ENCODE measurements at places on chromosomes 11 and 22.

- DNase-seq, result no peak
These were observed 28.3 kb upstream of the WNT11 start for GRCh38 chr11:76234416-76235232.

DNA sequence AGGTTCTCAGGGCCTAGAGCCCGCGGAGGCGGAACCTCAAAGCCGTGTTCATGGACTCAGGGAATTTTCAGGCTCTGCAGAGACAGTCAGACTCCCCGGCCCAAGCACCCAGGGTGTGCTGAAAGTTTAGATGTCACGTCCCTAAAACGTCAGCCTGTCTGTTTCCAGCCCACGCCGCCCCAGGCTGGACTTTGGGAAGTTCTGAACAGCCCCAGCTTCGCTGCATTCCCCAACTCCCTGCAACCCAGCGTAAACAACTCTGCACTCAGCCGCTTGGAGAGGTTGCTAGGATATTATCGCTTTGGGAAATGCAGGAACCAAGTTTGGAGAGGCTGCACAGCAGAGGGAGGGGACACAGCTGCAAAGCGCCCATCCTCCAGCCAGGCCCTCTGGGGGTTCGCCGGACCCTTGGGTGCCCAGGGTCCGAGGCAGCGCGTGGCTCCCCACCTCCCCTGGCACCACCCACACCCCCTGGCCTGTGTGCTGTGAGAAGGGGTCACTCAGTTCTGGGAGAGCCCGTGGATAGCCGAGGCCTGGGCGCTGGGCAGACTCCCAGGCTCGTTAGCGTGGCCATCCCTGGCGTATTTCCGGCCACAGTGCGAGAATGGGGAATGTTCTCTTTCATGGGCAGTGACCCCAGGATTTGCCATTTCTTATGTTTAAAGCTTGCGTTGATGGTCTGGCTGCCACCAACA, 120.5 kb upstream of the FGF3 start:
- no peak for DNase-seq

- peak; percentile 53 for DNase-seq
These were observed 6.0 kb upstream of the ACR start for GRCh38 chr22:50731811-50732624.

GRCh38 chr11:93526346-93526633, 16.9 kb downstream of the SMCO4 start:
- DNase-seq, result no peak

DNA sequence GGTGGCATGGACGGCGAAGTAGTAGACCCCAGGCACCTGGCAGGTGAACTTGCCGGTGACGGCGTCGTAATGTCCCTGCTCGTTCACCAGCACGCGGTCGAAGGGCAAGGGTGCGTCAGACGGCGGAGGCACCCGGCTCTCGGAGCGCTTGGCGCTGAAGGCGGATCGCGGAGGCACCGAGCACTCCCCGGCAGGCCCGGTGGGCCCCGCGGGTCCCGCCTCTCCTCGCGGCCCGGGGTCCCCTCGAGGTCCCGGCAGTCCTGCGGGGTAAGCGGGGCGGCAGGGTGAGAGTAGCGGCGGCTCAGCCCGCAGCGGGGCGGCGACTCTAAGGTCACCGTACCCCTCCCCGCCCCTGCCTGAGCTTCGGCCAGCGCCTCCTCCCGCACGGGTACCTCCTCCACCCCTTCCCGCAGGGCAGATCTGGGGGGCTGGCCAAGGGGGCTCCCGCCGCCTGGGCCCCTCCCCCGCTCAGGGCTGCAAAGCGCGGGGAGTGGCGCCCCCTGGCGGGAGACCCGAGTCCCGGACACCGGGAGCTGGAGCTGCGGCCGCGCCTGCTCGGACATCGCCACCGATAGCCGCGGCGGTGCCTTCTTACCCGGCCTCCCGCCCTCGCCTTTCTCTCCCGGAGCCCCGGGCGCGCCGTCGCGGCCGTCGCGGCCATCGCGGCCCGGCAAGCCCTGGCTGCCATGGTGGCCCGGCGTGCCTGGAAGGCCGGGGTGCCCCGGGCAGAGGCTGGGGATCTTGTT, 921 bp downstream of the C1QTNF5 start:
- DNase-seq, result peak; percentile 40

- no peak for DNase-seq
These were observed 86.5 kb downstream of the TRPC6 start for GRCh38 chr11:101497291-101497690.

GRCh38 chr22:42437488-42438292, 5.5 kb upstream of the NFAM1 start:
- peak; percentile 74 for DNase-seq

DNA sequence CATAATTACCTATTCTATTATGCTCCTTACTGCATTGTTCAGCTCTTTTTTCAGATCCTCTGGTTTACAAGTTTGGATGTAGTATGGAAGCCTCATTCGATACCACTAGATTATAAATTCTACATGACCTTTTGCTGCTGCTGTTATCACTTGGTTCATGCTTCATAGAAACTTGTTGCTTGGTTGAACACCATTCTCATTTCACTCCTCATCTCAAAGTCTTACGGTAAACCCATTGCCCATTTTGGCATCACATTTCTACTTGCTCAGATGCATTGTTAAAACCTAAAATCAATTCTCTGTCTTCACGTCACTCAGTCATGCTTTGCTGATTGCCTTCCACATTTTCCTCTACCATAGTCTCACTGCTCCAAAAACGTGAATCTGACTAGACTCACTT, 155.5 kb upstream of the DDI1 start:
- DNase-seq, result no peak

GRCh38 chr11:108680271-108680670, 15.4 kb downstream of the DDX10 start:
- DNase-seq, result no peak

GRCh38 chr11:27216270-27217149, 146.5 kb downstream of the CCDC34 start:
- peak; percentile 51 for DNase-seq

GRCh38 chr11:111298413-111299100, at the start of gene POU2AF3:
Gene POU2AF3 (plus strand): TSS chr11:111298546. CDS start chr11:111298582, 36 bp downstream.
- DNase-seq, result no peak

DNA sequence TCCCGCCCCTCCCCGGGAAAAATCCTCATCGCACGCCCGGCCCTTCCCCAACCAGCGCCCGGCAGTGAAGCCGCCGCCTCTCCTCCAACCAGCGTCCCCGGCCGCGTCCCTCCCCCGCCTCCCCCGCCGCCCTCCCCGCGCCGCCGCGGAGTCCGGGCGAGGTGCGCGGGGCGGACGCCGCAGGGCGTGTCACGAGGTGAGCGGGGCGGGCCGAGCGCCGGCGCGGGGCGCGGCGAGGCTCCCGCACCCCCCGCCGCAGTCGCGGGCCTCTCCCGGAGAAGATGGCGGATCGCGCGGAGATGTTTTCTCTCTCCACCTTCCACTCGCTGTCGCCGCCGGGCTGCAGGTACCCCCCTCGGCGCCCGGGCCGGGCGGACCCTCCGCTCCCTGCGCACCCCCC, at the start of gene MAPK8IP2:
Gene MAPK8IP2, plus strand, starts transcription at position 256 of the 400 bp plus-strand sequence. Its CDS starts 26 bp downstream, at position 282.
- DNase-seq, result peak; percentile 63

DNA sequence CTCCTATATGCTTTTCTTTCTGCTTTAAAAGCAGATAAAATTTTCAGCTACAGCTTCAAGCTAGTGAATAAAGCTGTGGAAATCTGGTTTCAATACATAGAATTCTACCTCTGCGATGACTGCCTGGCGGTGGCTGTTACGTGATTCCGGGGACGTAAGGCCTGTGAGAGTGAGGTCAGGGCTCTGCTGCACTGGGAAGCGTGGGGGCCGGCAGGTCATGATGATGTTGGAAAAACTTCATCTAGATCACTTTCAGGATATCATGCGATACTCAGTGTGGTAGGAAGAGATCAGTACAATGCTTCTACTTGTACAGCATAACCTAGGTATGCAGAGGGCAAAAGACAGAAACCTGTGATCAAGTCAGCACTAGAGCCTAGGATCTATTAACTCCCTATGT, 546.8 kb upstream of the B3GAT1 start:
- no peak for DNase-seq

DNA sequence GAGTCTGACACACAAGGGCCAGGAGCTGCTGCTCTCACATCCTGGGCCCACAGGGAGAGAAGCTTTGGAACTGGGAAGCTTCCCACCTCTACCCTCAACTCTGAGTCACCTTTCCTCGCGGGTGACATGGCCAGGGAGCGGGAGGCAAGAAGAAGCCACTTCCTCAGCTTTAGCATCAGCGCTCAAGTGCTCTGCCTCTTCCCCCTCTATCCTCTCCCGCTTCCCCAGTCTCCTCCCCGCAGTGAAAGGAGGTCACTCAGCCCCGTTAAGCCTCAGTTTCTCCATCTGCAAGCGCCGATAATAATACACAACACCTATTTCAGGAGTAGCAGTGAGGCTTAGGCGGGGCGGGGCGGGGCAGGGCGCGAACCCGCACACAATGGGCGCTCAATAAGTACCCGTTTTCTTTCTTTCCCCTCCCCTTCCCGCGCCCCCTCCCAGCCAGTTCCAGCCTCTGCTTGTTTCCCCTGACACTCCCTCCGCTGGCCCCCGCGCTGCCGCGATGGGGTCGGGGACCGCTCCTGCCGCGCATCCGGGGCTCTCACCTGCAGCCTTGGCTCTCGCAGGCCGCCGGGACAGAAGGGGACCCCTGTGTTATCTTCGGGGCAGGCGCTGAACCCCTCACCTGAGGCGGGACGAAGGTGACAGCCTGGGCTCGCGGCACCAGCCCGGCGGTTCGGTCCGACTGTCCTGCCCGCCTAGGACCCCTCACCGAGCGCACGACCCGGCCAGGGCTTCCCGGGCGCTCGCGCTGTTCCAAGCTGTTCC, 892 bp downstream of the GDPD5 start:
- no peak for DNase-seq

- DNase-seq, result peak; percentile 65
These were observed 10.7 kb upstream of the CTSF start for GRCh38 chr11:66579017-66579606.

DNA sequence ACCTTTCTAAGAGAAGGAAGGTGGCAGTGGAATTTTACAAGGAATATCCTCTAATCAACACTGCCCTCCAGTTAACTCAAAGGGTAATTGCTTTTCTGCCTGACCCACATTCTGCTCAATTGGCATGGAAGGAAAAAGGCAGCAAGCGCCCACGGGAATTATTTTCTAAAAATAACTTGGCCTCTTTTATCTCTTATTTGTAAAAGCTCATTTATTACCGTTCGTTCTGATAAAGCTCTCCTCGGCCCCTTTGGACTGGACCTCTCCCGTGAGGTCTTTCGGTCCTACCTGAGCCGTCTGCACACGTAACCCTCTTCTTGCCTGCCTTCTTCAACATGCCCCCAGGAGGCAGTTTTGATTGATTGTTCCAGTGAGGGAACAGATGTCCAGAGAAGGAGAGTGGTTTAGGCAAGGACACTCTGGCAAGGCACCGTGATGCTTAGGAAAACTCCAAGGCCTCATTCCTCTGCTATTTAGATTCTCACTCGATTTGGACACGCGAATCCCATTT, 53.2 kb upstream of the CRTAM start:
- no peak for DNase-seq

DNA sequence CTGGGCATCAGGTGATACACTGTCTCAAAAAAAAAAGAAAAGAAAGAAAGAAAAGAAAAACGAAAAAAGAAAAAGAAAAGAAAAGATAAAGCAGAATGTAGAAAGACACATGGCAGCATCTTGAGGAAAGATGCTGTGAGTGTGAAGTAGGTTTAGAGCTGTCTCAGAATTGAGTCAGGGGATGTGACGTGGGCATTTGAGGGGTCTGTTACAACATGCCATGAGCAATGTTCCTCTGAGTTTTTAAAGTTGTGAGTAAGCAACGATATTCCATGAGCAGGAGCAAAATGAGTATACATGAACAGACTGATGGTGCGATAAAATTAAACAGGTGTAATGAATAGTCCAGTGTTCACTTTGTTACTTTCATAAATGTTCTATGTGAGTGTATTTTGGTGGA, 11.3 kb upstream of the QSER1 start:
- DNase-seq, result no peak

GRCh38 chr11:113615773-113616172, 90.3 kb downstream of the TMPRSS5 start:
- DNase-seq, result no peak

GRCh38 chr22:44185237-44186120, 4.8 kb downstream of the PARVG start:
- no peak for DNase-seq

- DNase-seq, result no peak
These were observed 453.1 kb downstream of the SOX6 start for GRCh38 chr11:15903246-15903645.

DNA sequence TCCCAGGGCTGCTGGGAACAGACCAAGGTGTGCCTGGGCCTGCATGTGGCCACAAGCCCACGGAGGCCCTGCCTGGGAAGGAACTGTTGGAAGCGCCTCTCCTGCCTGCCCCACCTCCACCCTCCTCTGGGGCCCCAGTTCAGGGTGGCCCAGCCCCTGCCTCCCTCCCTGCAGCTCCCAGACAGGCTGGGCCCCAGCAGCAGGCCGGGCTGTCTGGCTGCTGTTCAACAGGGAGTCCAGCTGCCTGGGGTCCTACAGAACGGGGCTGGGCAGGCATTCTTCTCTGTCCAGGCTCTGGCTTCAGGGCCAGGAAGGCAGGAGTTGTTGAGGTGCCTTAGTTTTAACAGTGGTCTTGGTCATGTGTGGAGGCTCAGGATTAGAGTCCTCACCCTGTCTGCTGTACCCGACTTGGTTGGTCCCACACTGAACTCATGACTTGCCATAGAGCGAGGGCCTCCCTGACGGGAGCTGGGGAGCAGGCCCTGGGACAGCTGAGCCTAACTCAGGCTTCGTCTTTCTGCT, 11.8 kb downstream of the PRDM11 start:
- no peak for DNase-seq

DNA sequence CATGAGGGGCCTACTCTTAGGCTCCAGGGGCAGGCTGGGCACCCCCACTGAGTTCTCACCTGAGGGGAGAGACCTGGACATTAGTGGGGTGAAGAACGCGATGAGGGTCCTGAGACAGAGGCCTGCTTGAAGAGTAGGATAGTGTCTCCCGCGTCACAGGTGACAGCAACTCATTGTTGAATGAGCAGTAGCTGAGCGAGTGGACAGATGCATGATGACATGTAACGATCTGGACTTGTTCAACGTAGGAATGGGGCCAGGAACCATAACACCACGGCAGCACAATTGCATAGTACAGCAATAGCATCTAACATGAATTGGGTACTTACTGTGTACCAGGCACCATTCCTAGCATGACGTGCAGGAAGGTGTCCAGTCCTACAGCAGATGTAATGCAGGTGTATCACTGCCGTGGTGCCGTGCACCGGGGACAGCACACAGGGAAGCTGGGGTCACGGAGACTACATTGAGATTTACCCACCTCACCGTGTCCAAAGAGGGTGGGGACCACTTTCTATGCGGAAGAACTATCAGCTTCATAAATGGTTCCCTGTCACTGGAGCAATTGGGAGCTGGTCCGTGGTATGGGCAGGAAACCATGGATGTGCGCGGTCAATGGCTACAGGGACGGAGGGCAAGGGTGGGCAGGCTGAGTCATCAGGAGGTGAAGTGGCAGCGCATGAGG, 1019.1 kb downstream of the TBC1D22A start:
- DNase-seq, result no peak

GRCh38 chr22:24402460-24403192, 24.8 kb upstream of the ADORA2A start:
- DNase-seq, result peak; percentile 20

- DNase-seq, result peak; percentile 0
These were observed 34.2 kb upstream of the FSHB start for GRCh38 chr11:30196400-30197206.

- no peak for DNase-seq
These were observed 19.4 kb downstream of the TMPRSS13 start for GRCh38 chr11:117909611-117910382.

GRCh38 chr11:86644291-86644690, 28.1 kb downstream of the ME3 start:
- no peak for DNase-seq

- no peak for DNase-seq
These were observed 19.9 kb downstream of the TEAD1 start for GRCh38 chr11:12694183-12694531.
